ENCODE measurements at places on chromosomes 7 and 10.

DNA sequence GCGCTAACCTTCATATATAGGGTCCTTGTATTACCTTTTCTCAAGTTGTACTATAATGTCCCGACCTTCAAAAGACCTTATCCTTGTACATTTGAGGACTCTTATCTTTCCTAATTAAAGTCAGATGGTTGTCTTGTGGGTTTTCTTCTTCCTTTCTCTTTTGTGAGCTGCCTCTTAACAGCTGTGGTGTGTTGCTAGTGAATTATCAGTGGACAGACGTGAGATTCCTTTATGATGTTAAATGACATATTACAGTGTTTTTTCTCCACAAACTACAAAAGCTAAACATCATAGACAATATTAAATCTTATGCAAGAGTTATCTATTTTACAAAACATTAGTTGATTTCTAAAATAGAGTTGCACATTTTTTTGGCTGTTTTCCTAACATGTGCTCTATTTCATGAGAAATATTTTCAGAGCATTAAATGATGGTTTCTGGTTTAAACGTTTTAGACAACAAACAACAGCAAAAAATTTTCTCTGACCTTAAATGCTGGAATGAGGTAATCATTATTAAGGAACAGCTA is 272.2 kb upstream of the NPVF start:
- no peak for DNase-seq

GRCh38 chr7:102874166-102874829 is 38.5 kb upstream of the LRRC17 start:
- DNase-seq, result no peak

- DNase-seq, result no peak
Measured at GRCh38 chr10:118901906-118902305, 127.6 kb upstream of the NANOS1 start.

DNA sequence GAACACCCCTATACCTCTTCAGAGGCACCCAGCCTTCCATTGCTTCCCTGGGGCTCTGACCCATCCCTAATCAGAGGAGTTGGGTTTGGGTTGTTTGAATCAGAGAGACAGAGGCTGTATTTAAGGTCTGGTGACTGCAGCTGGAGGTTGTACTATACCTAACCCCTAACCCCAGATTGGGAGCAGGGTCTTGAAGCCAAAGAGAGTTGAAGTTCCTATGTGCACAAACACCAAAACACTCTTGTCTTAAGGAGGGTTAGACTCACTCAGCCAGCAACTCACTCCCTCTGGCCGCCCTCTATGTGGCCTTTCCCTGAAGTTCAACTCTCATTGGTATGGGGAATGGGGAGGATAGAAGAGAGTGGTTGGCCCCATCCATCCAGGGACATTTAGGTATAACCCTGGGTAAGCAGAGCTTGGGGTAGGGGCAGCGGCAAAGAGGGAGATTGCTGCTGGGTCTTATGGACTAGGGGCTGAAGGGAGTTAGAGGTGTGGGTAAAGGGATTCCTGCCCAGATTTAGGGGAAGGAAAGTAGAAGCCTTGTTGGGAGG is 80.0 kb downstream of the PAX2 start:
- no peak for DNase-seq

GRCh38 chr7:27198871-27199801 is 755 bp downstream of the HOXA13 start:
- DNase-seq, result no peak

DNA sequence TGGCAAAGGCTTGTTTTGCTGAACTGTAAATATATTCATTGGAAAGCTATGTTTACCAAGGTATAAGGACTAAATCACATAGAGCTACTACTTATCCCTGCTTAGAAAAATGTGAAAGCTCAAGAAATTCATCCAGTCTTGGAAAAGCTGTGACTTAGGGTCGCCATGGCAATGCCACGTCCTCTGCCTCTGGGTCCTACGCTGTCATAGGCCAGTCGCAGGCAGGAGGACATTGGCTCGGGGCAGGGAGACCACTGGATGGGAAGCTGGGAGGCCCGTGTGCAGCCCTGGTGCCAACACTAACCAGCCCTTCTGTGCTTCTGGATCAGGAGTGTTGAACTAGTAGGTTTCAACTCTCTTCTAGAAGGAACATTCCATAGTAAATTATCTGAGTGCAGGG is 67.3 kb upstream of the PDZD8 start:
- no peak for DNase-seq

DNA sequence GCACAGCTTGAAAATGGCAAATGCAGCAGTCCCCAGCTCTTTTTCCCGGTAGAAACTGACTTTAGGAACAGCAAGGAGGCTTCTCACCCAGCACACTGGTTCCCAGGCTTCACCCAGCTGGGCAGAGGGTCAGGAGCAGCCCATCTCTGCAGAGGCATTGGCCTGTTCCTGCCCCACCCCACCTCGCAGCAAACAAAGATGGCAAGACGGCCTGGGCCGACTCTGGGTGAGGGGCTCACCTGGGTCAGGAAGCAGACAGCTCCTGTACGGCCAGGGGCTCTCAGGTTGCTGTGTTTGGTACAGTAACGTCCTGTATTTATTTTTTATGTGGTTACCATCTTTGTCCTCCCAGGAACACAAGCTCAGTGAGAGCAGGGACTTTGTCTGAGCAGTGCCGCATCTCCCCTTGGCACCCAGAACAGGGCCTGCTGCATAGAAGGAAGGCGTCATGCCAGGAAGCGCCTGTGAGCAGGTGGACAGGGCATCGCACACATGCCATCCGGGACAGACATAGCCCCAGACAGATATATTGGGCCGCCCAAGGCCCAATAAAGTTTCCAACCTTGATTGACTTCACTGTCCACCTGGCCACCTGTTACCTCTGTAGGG is 585.0 kb upstream of the FOXK1 start:
- DNase-seq, result no peak

DNA sequence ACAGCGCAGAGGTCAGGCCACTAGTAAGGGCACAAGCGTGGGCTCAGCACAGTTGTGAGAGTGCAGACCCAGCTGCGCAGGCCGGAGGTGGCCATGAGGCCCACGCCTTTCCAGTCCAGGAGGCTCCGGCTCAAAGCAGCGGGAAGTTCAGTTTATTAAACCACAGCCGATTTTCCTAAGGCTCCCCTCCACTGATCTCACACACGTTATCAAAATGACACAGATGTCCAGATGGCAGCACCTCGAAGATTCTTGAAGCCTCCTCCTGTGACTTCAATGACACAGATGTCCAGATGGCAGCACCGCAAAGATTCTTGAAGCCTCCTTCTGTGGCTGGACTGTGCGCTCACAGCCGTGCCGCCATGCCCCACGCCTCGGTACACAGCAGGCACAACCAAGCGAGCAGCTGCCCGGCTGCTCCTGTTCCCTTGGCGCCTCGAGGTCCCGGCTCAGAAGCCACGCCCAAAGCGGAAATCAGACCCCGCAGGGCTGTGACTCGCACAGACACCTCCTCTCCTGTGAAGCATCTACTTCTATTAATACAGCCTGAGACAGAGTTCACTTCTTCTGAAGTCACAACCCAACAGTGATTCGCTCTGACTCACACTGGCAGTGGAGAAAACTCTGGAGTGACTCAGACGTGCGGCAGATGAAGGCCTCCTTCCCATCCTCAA is 122.7 kb downstream of the MAD1L1 start:
- no peak for DNase-seq

DNA sequence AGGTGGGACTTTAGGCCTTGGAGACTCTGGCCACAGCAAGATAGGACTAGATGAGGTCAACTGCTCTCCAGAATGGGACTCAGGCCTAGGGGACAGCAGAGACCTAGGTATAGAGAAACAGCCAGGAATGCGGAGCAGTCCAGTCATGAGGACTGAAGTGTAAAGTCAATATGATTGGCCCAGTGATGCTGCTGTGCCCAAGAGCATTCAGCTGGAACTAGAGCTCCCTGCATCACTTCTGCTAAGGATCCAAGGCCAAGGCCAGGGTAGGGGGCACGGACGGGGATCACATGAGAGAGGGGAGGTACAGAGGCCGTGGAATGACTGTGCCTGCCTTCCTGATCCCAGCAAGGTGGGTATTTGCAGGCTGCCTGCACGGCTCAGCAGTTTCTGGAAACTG is 237.9 kb downstream of the FRMD4A start:
- DNase-seq, result no peak

DNA sequence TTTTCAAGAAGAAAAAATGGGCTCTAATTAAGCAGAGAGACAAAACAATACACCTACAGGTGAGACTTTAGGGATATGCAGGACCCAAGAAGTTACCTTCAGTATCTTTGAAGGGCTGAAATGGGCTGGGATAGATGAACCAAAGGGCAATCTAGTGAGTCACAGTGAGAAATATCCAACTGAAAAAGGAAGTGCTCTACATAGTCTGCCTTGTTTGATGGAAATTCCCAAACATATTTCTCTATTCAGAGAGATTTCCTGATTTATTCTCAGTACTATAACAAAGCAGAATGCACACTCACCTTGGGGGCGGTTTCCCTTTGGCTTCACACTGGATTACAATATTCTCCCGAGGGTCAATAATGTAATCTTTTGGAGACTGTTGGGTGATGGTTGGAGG is 104.1 kb upstream of the LAMB4 start:
- no peak for DNase-seq

DNA sequence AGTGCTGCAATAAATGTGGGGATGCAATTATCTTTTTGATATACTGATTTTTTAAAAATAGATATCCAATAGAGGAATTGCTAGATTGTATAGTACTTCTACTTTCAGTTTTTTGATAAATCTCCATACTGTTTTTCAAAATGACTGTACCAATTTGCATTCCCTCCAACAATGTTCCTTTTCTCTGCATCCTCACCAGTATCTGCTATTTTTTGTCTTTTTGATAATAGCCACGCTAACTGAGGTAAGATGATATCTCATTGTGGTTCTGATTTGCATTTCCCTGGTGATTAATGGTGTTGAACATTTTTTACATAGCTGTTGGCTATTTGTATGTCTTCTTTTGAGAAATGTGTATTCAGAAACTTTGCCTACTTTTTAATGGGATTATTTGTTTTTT is 217.7 kb upstream of the MTPN start:
- DNase-seq, result no peak

DNA sequence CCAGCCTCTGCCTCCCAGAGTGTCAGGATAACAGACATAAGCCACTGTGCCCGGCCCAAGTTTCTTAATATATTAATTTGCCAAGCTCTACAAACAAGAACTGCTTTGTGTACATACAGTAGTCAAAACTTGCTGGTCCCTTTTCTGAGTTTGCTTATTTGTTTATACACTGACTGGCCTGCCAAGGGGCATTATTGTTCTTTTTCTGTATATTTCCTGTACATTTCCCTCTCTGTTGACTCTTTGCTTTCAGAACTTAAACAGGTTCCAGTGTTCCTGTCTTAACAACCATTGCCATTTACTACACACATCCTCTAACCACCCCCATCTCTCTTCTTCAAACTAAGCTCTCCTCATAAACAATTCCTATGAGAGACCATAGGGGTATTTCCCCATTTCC is 61.5 kb upstream of the RPA3 start:
- no peak for DNase-seq

- no peak for DNase-seq
Measured at GRCh38 chr10:71293446-71294084, 25.5 kb upstream of the SLC29A3 start.

Data from T-helper 17 cell (primary cell).